Stimulated activated CD8-positive, alpha-beta memory T cell treated with anti-CD3 and anti-CD28 coated beads, Interleukin-4, amount 100 ng/mL, for 1 hour (primary cell): ENCODE measurements at places on chromosomes 4 and X.

DNA sequence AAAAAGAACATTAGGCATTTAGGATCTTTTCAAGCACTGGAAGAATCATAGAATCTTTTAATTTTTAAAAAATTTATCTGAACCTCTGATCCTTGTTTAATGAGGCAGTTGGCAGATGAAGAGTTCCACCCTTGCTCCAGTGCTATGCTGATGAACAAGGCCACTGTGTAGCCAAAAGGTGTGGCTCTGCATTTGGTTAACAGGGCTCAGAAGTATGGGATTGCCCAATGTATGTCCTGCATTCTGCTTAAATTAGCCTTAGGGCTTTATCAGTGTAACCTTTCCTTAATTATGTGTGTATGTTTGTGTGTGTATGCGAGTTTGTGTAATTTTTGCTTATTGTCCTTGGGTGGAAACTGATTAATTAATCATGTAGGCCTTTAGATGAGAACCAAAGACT, 43.3 kb upstream of the PPM1K start:
- no peak for DNase-seq

DNA sequence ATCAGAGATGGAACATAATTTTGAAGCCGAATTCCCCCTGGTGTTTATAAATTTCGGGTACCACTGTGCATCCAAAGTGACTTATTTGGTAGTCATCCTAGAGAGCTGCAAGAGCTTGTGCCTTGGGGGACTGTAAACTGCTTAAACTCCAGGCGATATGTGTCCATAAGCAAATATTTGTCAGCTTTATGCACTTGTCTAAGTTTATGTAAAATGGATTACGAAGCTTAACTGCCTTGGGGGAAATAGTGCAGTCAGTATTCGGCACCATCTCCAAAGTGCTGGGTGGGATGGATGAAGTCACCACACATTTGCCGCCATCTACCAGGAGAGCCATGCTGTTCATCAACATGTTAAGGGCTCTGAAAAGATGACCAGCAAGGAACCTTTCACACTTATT, 65.9 kb downstream of the CC2D2A start:
- DNase-seq = no peak

DNA sequence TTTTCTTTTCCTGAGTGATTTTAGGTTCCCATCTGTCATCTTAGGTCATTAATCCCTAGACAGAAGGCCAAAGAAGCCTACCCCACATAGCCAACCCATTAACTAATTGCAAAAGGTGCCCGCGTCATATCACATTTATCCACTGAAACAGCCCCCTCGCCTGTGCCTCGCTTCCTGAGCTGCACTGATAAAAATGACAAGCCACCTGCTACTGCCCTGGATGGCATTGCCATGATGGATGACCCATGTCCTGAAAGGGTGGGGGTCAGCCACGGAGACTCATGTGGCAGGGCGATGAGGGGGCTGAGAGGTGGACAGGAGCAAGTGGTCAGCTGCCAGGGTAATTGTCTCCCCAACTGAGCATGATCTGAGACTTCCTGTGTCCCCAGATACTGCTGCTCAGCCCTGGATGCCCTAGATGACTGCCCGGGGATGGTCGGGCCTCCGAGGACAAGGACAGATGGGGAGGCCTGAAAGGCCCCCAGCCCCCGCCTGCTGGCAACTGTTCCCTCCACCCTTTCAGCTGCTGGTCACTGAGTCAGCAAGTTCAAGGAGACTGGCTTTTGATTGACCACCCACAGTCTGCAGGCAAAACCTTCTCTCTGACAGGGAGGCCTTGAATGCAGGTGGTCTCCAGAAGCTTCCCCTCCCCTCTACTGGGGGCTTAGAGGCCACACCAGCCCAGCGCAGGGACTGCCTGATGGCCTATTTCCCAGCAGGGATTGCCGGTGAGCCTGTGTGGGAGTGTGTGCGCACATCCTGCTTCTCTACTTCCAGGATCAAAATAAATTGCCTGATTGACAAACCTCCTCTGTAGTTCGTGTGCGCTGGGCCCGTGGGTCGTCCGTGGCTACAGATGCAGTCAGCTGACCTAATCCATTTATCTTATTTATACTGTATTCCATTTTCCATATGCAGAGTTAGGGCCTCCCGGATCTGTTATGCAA, 496.3 kb downstream of the BCOR start:
- DNase-seq = no peak

- no peak for DNase-seq
Measured at GRCh38 chrX:23742174-23742696, 841 bp downstream of the ACOT9 start.

DNA sequence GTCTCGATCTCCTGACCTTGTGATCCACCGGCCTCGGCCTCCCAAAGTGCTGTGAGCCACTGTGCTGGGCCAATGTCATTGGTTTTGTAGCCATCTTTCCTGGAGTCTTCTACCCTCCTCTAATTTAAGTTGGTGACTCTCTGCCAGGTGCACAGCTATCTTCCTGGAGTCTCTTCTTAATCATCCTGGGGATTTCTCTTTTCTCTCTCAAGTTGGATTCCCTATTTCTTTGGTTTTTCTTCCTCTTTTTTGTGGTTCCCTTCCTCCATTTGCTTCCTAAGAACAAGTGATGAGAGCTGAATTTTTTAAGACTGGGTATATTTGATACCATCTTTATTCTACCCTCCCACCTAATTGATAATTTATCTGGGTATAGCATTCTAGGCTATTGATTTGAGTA, 113.8 kb downstream of the SYNPO2 start:
- no peak for DNase-seq

- DNase-seq = no peak
Measured at GRCh38 chrX:44937606-44938005, 64.6 kb downstream of the KDM6A start.

DNA sequence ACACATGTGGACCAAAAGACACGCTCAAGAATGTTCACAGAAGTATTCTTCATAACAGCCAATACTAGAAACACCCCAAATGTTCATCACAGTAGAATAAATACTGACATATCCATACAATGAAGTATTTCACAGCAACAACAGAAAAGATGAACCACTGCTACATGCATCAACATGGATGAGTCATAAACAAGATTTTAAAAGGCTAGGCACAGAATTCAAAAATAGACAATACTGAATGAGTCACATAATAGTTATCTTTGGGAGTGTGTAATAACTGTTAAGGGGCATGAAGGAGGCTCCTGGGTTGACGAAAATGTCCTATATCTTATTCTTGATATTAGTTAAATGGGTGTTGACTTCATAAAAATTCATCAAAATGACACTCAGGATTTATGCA, 43.5 kb downstream of the CLOCK start:
- DNase-seq = no peak

DNA sequence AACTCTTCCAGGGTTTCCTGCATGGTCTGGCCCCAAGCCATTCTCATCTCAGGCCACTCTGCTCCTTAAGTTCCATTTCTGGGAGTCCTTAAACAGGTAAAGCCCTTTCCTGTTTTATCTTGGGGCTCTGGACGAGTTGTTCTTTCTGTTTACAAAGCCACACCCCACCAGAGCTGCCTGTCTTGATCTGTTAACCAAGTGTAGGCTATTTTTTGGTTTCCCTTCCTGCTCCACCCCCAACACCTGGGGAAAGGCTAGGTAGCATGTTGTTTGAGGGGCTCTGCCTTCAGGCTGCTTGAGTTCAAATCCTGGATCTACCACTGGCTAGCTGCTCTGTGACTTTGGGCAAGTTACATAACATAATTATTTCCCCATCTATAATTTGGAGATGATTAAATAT, 40.0 kb downstream of the ERVMER34-1 start:
- no peak for DNase-seq

DNA sequence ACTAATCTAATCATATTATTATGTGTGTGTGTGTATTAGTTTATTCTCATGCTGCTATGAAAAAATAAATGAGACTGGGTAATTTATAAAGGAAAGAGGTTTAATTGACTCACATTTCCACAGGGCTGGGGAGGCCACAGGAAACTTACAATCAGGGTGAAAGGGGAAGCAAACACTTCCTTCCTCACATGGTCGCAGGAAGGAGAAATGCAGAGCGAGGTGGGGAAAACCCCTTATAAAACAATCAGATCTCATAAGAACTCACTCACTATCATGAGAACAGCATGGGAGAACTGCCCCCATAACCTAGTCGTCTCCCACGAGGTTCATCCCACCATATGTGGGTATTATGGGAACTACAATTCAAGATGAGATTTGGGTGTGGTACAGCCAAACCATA, 190.9 kb upstream of the TAPT1 start:
- DNase-seq = no peak

DNA sequence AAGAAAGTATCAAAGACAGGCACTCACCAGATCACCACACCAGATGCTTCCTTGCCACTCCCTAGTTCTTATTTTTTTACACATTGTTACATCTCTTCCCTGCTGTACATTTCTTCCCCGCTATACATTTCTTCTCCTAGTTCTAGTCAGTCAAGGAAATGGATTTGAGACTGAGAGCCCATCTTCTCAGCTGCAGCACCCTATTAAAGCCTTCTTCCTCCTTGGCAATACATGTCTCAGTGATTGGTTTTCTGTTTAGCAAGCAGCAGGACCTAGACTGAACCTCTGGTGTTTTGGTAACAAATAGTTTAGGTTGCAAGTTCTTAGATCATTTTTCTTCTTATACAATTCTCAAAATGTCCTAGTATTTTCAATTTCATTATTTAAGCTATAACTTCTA, 35.3 kb upstream of the KLHL8 start:
- no peak for DNase-seq

- DNase-seq = no peak
Measured at GRCh38 chr4:112327965-112328733, 31.0 kb downstream of the ALPK1 start.

GRCh38 chr4:176065435-176066291, at the start of gene WDR17:
Gene WDR17, plus strand, starts transcription at chr4:176065841. Its CDS starts 45,740 bp downstream, at chr4:176111581.
- peak; percentile 36 for DNase-seq

DNA sequence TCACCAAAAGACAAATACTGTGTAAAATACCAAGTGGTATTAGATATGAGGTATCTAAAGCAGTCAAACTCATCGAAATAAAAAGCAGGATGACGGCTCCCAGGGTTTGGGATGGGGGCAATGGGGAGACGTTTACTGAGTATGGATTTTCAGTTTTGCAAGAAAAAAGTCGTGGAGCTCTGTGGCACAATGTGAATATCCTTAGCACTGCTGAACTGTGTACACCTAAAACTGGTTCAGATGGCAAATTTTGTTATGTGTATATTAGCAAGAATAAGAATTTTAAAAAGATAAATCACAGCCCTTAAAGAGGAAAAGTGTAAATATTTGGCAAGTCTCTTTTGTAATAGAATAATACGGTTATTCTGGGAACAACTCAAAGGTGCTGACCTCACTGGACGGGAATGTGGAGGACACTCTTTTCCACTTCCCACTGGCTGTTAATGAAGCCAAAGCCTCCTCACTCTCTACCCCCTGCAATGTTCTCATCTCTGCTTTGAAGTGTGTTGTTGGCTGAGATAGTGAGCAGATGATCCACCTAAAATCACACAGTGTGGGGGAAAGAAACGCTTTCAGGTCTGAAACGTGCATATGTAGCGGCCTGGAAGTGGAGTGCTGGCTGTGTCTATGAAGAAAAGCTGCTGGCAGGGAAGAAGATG, 49.2 kb downstream of the SEL1L3 start:
- DNase-seq = no peak

DNA sequence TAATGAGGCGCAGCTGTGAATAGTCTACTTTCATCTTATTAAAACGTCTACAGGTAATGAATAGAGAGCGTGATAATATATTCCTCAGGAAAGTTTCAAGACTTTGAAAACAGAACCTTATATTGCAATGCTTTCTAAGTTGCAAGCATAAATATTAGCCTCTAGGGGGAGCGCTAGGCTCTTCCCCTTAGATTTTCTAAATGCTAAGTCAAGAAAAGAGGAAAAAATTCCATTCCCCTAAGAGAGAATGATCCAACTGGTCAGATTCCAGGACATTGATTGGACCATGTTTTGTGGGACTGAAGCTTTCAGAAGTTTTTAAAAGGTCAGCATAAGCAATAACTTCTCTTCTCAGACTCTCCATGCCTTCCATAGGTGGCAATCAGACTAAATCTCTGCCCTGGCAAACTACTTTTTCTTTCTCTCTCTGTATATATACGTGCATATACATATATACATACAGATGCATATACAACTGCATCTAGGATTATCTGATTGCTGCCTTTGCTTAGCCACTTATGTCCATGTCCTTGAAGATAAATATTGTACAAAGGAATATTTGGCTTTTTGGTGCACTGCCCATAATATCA, 492.9 kb downstream of the INPP4B start:
- no peak for DNase-seq

GRCh38 chrX:52280812-52281211, 88.0 kb upstream of the XAGE2 start:
- no peak for DNase-seq

DNA sequence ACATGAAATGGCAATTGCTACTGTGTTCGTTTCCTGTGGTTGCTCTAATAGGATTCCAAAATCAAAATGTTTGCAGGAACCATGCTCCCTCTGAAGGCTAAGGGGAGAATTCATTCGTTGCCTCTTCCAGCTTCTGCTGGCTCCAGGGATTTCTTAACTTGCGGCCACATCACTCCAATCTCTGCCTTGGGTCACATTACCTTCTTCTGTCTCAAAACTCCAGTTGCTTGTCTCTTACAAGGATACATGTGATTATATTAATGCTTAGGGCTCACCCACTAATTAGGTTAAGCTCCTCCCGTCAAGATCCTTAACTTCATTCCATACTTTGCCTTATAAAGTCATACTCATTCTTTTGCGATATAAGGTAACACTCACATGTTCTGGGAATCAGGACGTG, 208.4 kb downstream of the RBM46 start:
- no peak for DNase-seq

- DNase-seq = no peak
Measured at GRCh38 chr4:165779950-165780670, 92.9 kb upstream of the TLL1 start.

- DNase-seq = no peak
Measured at GRCh38 chr4:164192844-164193243, 561.1 kb upstream of the SMIM31 start.

GRCh38 chr4:35604252-35604651, 640.1 kb downstream of the ARAP2 start:
- no peak for DNase-seq

GRCh38 chr4:15242021-15242420, 185.8 kb upstream of the C1QTNF7 start:
- no peak for DNase-seq

GRCh38 chr4:39255871-39256270, 73.5 kb downstream of the WDR19 start:
- no peak for DNase-seq

- no peak for DNase-seq
Measured at GRCh38 chrX:65195621-65196020, 219.4 kb upstream of the ZC4H2 start.

GRCh38 chr4:47551682-47552081, 66.6 kb downstream of the ATP10D start:
- no peak for DNase-seq

GRCh38 chr4:84530871-84531270, 31.8 kb upstream of the NKX6-1 start:
- DNase-seq = no peak

DNA sequence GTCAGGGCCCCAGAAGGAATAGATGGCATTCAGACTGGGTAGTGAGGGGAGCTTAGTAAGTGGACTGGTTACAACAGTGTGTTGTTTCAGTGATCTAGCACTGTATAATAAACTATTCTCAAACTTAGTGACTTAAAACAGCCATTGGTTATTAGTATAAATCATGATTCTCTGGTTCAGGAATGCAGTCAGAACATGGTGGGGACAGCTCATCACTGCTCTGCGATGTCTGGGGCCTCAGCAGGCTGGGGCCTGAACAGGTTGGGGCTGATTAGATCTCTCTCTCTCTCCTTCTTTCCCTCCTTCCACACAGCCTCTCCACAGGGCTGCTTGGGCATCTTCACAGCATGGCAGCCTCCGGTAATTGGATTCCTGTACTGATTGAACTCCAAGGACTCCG, 160.4 kb downstream of the GATB start:
- DNase-seq = no peak

GRCh38 chr4:133147286-133147821, 1.7 kb upstream of the PCDH10 start:
- DNase-seq = no peak
